ENCODE measurements at places on chromosomes 1 and 21. TPM values are rescaled to one million over a fixed set of nuclear protein-coding genes. Genes with fewer than 3 reads are reported as not detected.

Gene C8B
- 9.6 TPM for total RNA-seq

DNA sequence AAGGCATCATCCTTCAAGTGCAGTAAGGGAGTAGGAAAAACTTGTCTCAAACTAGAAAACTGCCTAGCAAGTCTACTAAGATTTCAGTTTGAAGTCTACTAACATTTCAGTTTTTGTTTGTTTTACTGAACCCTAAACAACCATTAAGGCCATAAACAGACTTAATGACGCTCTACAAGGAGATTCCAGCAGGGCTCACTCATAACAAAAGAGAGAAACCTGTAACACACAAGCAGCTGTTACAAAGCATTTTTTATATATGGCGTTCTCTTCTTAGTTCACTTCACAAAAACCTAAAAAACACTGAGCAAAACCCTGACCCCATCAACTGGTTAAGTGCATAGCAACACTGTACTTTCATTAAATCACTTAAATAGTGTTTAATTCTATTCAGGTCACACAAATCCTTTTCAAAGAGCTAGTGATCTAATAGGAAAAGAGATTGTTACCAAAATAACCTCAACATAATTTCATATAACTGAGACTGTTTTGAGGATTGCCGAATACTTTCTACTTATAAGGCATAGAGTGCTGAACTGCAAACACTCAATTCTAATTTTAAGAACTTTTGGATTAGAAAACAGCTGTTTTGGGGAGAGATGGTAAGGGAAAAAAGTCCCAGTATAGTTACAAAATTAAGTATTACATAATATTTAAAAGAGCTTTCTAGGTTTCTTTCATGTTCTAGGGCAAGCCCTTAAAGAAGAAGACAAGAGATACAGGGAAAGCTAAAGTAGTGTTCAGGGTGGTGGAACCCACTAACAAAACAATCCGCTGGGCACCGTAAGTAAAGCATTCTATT is 1.4 kb downstream of the B3GALNT2 start:
- no peaks in the 10 kb centered on the region for H3K36me3 ChIP-seq
- peak overlapping the region; percentile 96 for H3K27ac ChIP-seq
- peaks cover 12% of the 10 kb centered on the region for H3K4me1 ChIP-seq
- no peaks in the 10 kb centered on the region for H3K27me3 ChIP-seq
- DNase-seq = no peak
- H3K4me3 ChIP-seq = no peak overlapping the region

DNA sequence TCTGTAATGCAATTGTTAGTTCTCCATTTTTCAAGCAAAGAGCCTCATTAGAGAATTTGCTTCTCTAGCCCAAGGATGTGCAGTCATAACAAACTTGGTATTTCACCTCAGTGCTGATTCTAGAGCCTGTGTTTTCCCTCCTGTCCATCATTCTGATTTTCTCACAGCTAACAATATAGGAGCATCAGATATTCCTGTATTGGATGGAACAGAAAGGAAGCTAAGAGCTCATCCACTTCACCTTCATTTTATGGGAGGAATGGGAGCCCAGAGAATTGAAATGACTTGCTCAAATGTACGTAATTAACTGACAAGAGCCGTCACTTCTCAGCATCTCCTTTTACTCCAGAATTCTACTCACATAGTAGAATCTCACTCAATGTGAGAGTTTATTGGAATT is 96.6 kb downstream of the EDEM3 start:
- H3K4me1 ChIP-seq = no peaks in the 10 kb centered on the region
- DNase-seq = no peak
- no peak overlapping the region for H3K4me3 ChIP-seq
- no peak overlapping the region for H3K27ac ChIP-seq
- H3K36me3 ChIP-seq = no peaks in the 10 kb centered on the region

Gene SLC6A9
- total RNA-seq = 22.0 TPM

Gene GSTM1
- total RNA-seq = not detected

GRCh38 chr1:76820028-76820427 is 47.3 kb upstream of the ST6GALNAC5 start:
- DNase-seq = no peak
- H3K27ac ChIP-seq = no peak overlapping the region
- H3K4me1 ChIP-seq = no peaks in the 10 kb centered on the region
- H3K36me3 ChIP-seq = no peaks in the 10 kb centered on the region
- no peaks in the 10 kb centered on the region for H3K27me3 ChIP-seq

Gene ANGPTL3
- not detected for total RNA-seq

DNA sequence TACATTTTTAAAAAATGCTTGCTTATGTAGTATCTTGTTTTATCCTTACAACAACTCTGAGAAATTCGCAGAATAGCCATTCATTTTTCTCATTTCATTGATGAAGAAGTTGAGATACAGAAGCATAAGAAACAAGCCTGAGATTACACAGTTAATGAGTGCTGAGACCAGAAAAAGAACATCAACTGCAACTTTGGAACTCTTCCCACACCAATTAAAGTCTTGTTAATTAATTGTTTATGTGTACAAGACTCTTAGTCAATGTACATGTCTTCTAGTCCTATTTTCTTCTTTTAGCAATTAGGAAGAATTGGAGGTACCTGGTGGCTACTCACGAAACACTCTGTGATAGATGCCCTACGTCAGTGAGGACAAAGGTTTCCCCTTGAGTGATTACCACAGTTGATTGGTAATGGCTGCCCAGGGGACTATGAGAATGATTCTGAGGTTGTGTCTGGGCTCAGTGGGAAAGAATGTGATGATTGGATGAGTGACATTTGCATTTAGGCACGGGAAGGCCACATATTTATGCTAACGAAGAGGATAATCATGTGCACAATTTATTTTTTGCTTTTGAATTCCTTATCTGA is 187.4 kb upstream of the KCNK2 start:
- no peak overlapping the region for H3K27ac ChIP-seq
- DNase-seq = no peak
- H3K4me1 ChIP-seq = no peaks in the 10 kb centered on the region
- H3K4me3 ChIP-seq = no peak overlapping the region

Gene FTCD
- total RNA-seq = not detected

- H3K4me3 ChIP-seq = no peak overlapping the region
- DNase-seq = no peak
- H3K4me1 ChIP-seq = no peaks in the 10 kb centered on the region
- no peaks in the 10 kb centered on the region for H3K27me3 ChIP-seq
These were observed 21.9 kb upstream of the NEK2 start for GRCh38 chr1:211697356-211697755.

- no peak overlapping the region for H3K27ac ChIP-seq
- H3K36me3 ChIP-seq = no peaks in the 10 kb centered on the region
- no peak for DNase-seq
- H3K4me1 ChIP-seq = peaks cover 8% of the 10 kb centered on the region
- no peaks in the 10 kb centered on the region for H3K27me3 ChIP-seq
These were observed 130.3 kb upstream of the C21orf91 start for GRCh38 chr21:17949421-17949820.

DNA sequence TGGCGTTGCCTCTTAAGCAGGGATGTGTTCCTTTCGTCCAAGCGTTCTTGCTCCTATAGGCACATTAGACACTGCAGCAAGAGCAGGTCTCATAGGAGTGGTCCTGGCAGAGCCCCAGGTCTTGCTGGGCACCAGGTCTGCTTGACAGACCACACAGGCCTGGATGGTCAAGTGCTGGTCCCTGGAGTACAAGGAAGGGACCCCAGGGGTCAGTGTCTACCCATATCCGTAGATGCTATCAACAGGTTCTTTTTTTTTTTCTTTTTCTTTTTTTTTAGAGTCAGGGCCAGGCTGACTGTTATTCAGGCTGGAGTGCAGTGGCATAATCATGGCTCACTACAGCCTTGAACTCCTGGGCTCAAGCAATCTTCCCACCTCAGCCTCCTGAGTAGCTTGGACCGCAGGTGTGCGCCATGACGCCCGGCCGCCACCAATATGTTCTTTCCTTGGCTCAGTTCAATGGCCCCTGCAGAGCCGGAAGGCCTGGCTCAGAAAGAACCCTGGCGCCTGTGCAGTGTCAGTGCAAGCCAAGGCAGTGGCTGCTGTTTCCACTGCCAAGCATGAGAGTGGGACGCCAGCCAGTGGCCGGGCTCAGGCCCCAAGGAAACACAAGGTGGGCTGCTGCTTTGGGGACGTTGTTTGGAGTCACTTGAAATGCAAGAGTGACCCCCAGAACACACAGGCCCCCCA is 10.0 kb upstream of the TNFRSF8 start:
- no peak overlapping the region for H3K27ac ChIP-seq
- no peaks in the 10 kb centered on the region for H3K36me3 ChIP-seq
- DNase-seq = peak; percentile 52
- no peak overlapping the region for H3K4me3 ChIP-seq
- no peaks in the 10 kb centered on the region for H3K4me1 ChIP-seq

DNA sequence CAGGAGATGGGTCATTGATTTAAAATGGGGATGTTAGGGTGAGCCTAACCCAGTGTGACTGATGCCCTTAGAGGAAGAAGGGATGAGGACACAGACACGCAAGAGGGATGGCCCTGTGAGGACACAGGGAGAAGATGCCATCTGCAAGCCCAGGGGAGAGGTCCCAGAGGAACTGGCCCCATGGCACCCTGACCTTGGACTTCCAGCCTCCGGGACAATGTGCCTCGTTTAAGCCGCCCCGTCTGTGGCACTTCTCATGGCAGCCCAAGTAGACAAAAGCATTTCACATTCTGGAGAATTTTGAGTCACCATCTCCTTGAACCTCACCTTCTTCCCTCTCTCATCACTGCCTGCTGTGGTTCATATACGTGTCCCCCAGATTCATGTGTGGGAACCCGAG is 20.1 kb upstream of the PCBP3 start:
- no peaks in the 10 kb centered on the region for H3K4me1 ChIP-seq
- H3K36me3 ChIP-seq = no peaks in the 10 kb centered on the region
- no peak for DNase-seq
- no peak overlapping the region for H3K27ac ChIP-seq

Gene ZMYND12
- total RNA-seq = 2.5 TPM

Gene AADACL3
- total RNA-seq = not detected

GRCh38 chr1:237227476-237227875 is 185.5 kb downstream of the RYR2 start:
- H3K36me3 ChIP-seq = no peaks in the 10 kb centered on the region
- no peak overlapping the region for H3K4me3 ChIP-seq
- H3K27me3 ChIP-seq = no peaks in the 10 kb centered on the region
- H3K4me1 ChIP-seq = no peaks in the 10 kb centered on the region
- no peak overlapping the region for H3K27ac ChIP-seq
- peak; percentile 32 for DNase-seq

Gene OR2AK2
- total RNA-seq = not detected

- H3K4me1 ChIP-seq = peaks cover 8% of the 10 kb centered on the region
- no peak overlapping the region for H3K27ac ChIP-seq
- no peaks in the 10 kb centered on the region for H3K36me3 ChIP-seq
These were observed 42.8 kb downstream of the ARHGEF10L start for GRCh38 chr1:17582124-17582774.

- H3K27me3 ChIP-seq = no peaks in the 10 kb centered on the region
- no peaks in the 10 kb centered on the region for H3K36me3 ChIP-seq
- DNase-seq = peak; percentile 65
- H3K4me3 ChIP-seq = no peak overlapping the region
These were observed 81.3 kb upstream of the COL6A1 start for GRCh38 chr21:45900034-45900868.

Gene MAP3K21
- 9.0 TPM for total RNA-seq

DNA sequence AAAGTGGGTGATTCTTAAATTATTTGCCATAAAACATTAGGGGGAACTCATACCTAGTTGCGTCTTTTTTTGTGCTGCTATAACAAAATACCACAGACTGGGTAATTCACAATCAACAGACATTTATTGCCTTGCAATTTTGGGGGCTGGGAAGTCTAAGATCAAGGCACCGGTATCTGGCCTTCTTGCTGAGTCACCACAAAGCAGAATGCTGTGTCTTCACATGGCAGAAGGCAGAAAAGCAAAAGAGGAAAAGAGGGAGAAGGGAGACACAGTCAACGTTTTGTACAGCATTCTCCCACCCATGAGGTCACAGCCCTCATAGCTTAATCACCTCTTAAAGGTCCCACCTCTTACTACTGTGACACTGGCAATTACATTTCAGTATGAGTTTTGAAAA is 291.0 kb downstream of the CHRM3 start:
- DNase-seq = no peak
- H3K27ac ChIP-seq = no peak overlapping the region
- H3K36me3 ChIP-seq = no peaks in the 10 kb centered on the region
- no peaks in the 10 kb centered on the region for H3K27me3 ChIP-seq
- no peak overlapping the region for H3K4me3 ChIP-seq

DNA sequence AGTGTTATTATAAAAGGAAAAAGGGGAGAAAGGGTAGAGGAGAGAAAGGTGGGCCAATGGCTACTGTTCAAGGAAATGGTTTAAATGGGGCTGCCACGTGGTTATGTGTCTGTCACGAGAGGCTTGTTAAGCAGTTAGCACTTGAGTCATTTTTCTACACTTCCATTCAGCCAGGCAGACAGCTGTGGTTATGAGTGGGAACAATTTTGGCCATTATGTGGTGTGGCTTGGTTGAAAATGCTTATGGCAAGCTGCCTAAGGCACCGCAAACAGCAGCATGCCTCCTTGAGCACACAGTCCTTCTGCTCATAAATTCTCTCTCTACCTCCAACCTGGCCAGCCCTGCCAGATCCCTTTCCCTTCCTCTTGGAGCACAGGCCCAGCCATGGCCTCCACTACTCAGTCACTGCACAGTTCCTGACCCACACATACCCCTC is 3.2 kb upstream of the SRM start:
- H3K4me1 ChIP-seq = peaks cover 20% of the 10 kb centered on the region
- no peak overlapping the region for H3K4me3 ChIP-seq
- H3K36me3 ChIP-seq = peaks cover 17% of the 10 kb centered on the region
- no peak for DNase-seq
- H3K27ac ChIP-seq = no peak overlapping the region
- no peaks in the 10 kb centered on the region for H3K27me3 ChIP-seq

Gene NOS1AP
- 5.3 TPM for total RNA-seq

Gene C1orf216
- 13.6 TPM for total RNA-seq

- no peak overlapping the region for H3K27ac ChIP-seq
- no peak overlapping the region for H3K4me3 ChIP-seq
- no peaks in the 10 kb centered on the region for H3K27me3 ChIP-seq
These were observed 6.2 kb downstream of the E2F2 start for GRCh38 chr1:23524716-23525401.

GRCh38 chr1:150186789-150187559 is 37.3 kb downstream of the PLEKHO1 start:
- no peaks in the 10 kb centered on the region for H3K36me3 ChIP-seq
- no peak overlapping the region for H3K4me3 ChIP-seq
- DNase-seq = no peak
- H3K4me1 ChIP-seq = peaks cover 7% of the 10 kb centered on the region
- H3K27me3 ChIP-seq = no peaks in the 10 kb centered on the region
- peak overlapping the region; percentile 85 for H3K27ac ChIP-seq

GRCh38 chr21:44510508-44511218 is 29.3 kb downstream of the KRTAP10-1 start:
- no peaks in the 10 kb centered on the region for H3K27me3 ChIP-seq
- no peak overlapping the region for H3K27ac ChIP-seq

GRCh38 chr1:52238474-52238873 is 96.6 kb downstream of the ZFYVE9 start:
- no peak overlapping the region for H3K27ac ChIP-seq
- peaks cover 11% of the 10 kb centered on the region for H3K4me1 ChIP-seq
- no peak overlapping the region for H3K4me3 ChIP-seq
- no peaks in the 10 kb centered on the region for H3K27me3 ChIP-seq

GRCh38 chr21:35616090-35616489 is 444.2 kb downstream of the SETD4 start:
- H3K27ac ChIP-seq = no peak overlapping the region
- H3K4me1 ChIP-seq = no peaks in the 10 kb centered on the region
- no peaks in the 10 kb centered on the region for H3K27me3 ChIP-seq
- no peak for DNase-seq
- H3K4me3 ChIP-seq = no peak overlapping the region

Gene FCRL6
- total RNA-seq = 2.5 TPM

GRCh38 chr1:25676488-25676887 is 59.9 kb downstream of the MAN1C1 start:
- no peak for DNase-seq
- H3K4me3 ChIP-seq = no peak overlapping the region
- H3K4me1 ChIP-seq = peaks cover 12% of the 10 kb centered on the region

Measured in upper lobe of left lung (tissue), 6 donors.